ENCODE measurements at places on chromosomes 5 and 9.

- DNase-seq: no peak
Measured at GRCh38 chr9:85631809-85632208, 109.9 kb downstream of the AGTPBP1 start.

DNA sequence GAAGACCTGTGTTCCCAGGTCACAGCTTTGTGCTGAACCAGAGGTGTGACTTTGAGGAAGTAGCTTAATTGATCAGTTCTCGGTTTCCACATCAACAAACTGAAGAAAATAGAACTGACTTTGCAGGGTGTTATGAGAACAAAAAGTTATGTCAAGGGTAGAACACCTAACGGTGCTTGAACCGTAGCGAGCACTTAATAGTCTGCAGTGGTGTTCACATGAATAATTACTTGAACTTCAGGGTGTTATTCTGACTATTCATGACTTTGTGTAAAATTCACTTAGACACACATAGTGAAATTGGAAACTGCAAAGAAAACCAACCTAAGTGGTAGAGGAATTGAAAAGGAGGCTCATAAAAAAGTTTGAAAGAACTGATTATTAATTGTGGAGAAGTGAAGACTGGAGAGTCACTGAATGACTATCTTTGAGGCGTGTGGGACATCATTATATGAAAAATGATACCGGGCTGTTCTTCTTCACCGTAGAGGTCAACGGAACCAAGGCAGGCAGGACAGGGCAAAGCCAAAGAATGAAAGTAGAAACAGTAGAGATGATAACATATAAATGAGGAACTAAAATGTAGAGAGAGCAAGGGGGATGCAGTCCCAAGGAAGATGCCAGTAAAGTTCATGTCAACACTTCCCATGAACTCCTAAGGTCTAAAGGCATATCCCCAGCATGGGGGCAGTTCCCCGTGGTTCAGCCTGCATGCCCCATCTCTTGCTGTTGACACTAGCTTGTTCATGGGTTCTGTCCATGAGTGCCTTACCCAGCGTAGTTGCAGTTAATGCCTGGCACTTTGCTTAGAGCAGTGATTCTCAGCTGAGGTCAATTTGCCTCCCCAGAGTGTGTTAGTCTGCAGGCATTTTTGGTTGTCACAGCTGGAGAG, 118.7 kb downstream of the ZNF462 start:
- DNase-seq: no peak

DNA sequence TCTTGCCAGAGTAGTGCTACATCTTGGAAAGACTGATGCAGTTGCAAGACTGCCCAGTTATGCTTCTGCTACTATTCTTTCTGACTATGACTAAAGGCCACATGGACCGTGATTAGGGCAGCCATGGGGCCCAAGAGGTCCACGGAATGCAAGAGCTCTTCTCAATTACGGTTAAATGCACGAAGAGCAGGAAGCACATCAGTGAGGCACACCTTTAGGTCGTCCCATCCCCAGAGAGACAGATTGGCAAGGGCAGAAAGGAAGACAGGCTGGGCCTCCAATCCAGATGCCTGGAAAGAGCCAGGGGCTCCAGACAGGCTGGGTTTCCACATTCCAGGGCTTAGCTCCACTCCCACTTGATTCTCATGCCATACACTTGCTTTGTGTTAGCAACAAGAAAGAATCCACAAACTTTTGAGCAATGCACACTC, 132.3 kb upstream of the SLIT3 start:
- DNase-seq: no peak

- no peak for DNase-seq
Measured at GRCh38 chr9:93290495-93291434, 106.8 kb downstream of the WNK2 start.

DNA sequence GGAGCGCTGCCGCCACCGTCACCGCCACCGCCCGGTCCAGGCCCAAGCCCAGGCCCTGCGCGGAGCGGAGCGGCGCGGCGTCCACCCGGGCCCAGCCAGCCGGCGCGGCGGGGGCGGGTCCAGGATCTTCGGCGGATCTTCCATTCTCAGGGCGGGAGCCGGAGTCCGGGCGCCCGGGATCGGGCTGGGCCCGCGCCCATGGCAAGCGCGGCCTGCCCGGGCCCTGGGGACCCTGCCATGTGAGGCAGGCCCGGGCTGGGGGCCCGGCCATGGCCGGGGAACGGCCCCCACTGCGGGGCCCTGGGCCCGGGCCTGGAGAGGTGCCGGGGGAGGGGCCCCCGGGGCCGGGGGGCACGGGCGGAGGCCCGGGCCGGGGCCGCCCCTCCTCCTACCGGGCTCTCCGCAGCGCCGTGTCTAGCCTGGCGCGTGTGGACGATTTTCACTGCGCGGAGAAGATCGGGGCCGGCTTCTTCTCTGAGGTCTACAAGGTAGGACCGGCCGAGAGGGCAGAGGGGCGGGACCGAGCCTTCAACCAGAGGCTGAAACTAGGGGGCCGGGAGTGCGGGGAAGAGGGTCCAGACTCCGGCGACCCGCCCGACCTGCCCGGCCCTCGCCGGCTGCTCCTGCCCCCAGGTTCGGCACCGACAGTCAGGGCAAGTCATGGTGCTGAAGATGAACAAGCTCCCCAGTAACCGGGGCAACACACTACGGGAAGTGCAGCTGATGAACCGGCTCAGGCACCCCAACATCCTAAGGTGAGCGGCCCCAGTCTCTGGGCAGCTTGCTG, 482 bp downstream of the TESK1 start:
- DNase-seq: no peak

DNA sequence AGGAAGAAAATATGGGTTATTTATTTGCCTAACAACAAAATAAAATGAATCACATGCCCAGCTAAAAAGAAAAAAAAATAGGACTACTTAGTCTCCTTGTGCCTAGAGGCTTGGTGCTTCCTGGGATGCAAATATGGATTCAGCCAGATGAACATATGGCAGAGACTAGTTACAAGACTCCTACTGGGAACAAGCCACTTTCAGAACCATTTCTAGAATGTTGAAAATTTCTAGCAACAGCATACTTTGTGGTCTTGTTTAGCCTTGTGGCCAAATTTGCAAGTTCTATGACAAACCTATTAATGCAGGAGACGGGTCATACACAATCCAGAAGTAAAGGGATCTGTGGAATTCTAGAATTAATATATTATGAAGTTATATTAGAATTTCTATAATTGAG, 198.7 kb downstream of the CHSY3 start:
- DNase-seq: no peak

DNA sequence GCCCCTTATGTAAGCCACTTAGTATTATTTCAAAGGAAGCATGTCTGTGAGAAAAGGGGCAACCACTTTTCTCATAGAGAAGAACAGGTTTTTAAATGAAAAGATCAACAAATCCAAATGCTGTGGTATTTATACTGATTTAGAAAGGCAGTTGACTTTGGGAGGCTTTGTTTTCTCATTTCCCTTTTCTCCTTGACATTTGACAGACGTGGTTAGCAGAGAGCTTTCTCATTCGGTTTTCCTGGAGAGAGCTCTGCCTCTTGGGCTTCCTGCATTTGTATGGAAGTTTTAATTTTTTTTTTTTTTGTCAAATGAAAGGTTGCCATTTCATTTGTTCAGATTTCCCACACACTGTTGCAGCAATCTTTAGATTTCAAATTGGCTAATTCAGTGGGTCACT, 62.5 kb downstream of the EXOSC2 start:
- DNase-seq: no peak

GRCh38 chr5:65971643-65972042, 45.3 kb downstream of the ERBIN start:
- no peak for DNase-seq

GRCh38 chr5:82164176-82164976, 113.8 kb downstream of the RPS23 start:
- no peak for DNase-seq

DNA sequence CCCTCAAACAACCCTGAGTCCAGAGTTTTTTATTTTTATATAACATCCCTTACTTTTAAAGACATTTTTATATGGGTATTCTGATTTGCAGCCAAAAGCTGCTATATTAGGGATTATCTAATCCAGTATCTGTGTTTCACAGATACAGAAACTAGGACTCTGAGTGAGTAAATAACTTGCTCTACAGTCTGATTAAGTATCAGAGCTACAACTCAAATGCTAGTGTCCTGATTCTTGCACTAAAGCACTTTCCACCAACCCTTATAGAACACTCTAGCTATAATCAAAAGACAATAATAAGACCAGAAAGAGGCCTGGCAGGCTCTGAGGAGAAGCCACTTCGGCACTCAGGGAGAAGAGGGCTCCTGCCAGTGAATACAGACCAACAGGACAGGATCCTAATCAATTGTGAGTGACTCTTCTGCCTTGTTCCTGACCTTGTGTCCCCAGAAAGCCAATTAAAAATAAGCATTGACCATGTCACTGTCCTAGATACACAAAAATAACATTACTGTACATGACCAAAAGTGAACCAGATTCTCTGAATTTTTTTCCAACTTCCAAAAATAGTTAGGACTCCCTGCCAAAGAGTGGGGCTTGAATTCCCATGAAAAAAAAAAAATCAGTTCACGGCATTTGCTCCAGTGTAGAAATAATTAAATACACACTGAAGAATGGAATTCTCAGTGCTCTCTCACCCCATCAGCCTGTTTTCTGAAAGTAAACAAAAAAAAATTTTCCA, 63.6 kb upstream of the MAP3K1 start:
- DNase-seq: no peak

Measured in HL-60 (cell line).